Hindlimb muscle (tissue), 1 donor: ENCODE measurements at places on chromosomes 5 and 9. TPM values are rescaled to one million over a fixed set of nuclear protein-coding genes. Genes with fewer than 3 reads are reported as not detected.

Gene EGFLAM
- polyA plus RNA-seq: 37.6 TPM

Gene ANXA2R
- 1.5 TPM for polyA plus RNA-seq

Gene PALM2AKAP2
- 30.4 TPM for polyA plus RNA-seq

Gene RIOK2
- polyA plus RNA-seq: 29.5 TPM

Gene C9orf152
- 0.36 TPM for polyA plus RNA-seq

Gene HSD17B4
- polyA plus RNA-seq: 61.4 TPM

Gene PCDHB2
- 4.4 TPM for polyA plus RNA-seq

Gene ACSL6
- 0.34 TPM for polyA plus RNA-seq
